ENCODE measurements at places on chromosomes 7 and 10.

DNA sequence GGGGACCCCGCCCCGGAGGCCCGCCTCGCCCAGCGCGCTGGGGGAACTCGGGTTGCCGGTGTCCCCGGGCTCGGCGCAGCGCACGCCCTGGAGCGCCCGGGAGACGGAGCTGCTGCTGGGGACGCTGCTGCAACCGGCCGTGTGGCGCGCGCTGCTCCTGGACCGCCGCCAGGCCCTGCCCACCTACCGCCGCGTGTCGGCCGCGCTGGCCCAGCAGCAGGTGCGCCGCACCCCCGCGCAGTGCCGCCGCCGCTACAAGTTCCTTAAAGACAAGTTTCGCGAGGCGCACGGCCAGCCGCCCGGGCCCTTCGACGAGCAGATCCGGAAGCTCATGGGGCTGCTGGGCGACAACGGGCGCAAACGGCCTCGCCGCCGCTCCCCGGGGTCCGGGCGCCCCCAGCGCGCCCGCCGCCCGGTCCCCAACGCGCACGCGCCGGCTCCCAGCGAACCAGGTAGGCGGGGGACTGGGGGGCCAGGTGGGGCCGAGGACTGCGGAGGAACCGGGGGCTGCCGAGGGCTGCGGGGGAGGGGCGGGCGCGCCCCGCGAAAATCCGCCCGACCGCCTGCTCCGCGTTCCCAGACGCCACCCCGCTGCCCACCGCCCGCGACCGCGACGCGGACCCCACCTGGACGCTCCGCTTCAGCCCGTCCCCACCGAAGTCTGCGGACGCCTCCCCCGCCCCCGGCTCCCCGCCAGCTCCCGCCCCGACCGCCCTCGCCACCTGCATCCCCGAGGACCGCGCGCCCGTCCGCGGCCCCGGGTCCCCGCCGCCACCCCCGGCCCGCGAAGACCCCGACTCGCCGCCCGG lies 574 bp downstream of the UTF1 start:
- no peak for DNase-seq

GRCh38 chr10:52453501-52453900 lies 139.4 kb downstream of the DKK1 start:
- DNase-seq: no peak

GRCh38 chr10:103533827-103534226 lies 40.3 kb downstream of the NEURL1 start:
- no peak for DNase-seq

- no peak for DNase-seq
These were observed 272.3 kb downstream of the ELFN1 start for GRCh38 chr7:1942243-1942940.

GRCh38 chr7:25642849-25643248 lies 414.6 kb upstream of the NPVF start:
- DNase-seq: no peak

DNA sequence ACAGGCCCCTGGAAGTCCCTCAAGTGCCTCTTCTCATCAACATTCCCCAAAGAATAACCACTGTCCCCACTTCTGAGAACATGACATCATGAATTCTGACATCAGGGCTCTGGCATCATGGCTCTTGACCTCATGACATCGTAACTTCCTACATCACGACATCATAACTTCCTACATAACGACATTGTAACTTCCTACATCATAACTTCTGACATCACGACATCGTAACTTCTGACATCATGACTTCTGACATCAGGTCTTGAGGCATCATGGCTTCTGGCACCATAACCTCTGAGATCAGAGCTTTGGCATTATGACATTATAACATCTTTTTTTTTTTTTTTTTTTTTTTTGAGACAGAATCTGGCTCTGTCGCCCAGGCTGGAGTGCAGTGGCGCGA lies 66.7 kb upstream of the FAM20C start:
- no peak for DNase-seq

- DNase-seq: no peak
These were observed 396.2 kb downstream of the REEP3 start for GRCh38 chr10:63917363-63917762.

DNA sequence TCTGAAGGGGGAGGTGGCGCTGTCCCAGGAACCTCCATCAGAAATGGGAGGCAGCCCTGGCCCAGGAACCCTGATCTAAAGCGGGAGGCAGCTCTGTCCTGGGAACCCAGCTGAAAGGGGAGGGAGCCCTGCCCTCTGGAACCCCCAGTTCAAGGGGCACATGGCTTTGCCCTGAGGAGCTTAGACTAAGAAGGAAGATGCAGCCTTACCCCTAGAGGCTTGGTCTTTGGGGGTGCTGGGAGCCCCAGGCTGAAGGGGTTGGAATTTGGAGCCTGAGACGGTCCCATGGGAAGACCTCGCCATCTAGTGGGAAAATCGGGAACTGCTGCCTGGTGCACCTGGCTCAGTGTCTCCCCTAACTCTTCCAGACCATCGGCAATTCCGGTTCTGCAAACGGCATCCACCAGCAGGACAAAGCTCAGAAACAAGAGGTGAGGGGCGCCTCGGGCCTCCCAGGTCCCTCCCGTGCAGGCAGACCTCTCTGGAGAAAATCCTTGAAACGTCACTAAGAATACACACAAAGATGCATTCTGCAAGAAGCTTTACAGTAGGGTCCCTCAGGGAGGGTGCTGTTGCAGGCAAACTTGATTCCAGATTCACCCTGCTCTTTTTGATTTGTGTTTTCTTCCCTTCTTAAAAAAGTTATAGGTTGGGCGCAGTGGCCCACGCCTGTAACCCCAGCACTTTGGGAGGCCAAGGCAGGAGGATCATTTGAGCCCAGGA lies 52.4 kb upstream of the GTF2IRD1 start:
- peak; percentile 63 for DNase-seq

All from activated CD4-positive, alpha-beta T cell treated with anti-CD3 and anti-CD28 coated beads, Interleukin-2, amount 50 U/mL, for 24 hours (primary cell).